ENCODE measurements at places on chromosomes 7 and 10.

DNA sequence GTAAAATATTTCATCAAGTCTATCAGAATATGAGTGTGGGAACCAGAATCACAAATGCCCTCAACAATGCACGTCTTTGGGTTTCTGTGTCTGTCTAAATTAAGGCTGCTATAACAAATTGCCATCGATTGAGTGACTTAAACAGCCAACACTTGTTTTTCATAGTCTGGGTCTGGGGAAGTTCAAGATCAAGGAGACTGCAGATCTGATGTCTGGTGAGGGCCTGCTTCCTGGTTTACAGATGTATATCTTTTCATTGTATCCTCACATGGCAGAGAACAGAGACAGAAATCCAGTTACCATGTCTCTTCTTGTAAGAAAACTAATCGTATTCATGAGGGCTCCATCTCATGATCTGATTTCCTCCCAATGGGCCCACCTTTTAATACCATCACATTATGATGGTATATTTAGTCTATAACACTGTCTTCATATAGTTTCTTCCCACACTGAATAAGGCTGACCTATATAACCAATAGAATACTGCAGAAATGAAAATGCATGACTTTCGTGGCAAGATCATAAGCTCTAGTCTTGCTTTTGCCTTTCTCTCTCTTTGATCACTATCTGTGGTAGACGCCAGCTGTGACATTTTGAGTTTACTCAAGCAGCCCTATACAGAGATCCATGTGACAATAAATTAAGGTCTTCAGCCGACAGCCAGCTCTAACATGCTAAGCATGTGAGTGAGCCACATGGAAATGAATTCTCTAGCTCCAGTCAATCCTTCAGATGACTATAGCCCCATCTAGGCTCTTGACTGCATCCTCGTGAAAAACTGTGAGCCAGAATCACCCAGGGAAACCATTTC lies 51.9 kb downstream of the THSD7A start:
- DNase-seq: no peak

DNA sequence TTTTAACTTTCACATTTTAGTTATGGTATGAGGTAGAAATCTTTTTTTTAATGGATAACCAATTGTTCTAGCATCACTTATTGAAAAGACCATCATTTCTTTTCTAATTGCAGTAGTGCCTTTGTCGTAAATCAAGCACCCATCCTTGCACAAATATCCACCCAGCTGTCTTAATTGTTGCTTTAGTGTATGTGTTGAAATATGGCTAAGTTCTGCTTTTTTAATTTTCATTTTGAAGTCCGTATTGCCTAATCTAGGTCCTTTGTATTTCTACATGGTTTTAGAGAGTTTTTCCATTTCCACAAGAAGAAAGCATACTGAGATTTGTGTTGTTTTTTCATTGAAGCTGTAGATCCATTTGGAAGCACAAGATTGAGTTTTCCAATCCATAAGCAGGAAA lies 259.6 kb upstream of the SEMA3E start:
- DNase-seq: no peak

DNA sequence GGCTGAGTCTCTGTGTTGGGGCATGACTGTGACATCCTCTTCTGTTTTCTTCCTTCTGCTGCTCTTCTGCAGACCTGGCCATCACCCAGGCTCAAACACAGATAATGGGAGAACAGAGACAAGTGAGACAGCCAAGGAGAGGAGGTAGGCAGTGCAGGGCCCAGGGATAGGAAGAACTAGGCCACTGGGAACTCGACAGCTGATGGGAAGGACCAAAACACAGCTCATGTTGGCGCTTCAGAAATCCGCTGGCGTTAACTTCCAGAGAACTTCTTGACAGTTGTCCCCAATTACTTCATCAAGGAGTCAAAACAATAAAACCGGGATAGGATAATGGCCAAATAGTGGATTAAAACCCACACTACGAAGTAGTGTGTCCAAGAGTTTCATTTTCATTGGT lies 97.0 kb upstream of the PALS2 start:
- DNase-seq: no peak

GRCh38 chr10:47412869-47413268 lies 28.8 kb upstream of the ZNF488 start:
- no peak for DNase-seq

DNA sequence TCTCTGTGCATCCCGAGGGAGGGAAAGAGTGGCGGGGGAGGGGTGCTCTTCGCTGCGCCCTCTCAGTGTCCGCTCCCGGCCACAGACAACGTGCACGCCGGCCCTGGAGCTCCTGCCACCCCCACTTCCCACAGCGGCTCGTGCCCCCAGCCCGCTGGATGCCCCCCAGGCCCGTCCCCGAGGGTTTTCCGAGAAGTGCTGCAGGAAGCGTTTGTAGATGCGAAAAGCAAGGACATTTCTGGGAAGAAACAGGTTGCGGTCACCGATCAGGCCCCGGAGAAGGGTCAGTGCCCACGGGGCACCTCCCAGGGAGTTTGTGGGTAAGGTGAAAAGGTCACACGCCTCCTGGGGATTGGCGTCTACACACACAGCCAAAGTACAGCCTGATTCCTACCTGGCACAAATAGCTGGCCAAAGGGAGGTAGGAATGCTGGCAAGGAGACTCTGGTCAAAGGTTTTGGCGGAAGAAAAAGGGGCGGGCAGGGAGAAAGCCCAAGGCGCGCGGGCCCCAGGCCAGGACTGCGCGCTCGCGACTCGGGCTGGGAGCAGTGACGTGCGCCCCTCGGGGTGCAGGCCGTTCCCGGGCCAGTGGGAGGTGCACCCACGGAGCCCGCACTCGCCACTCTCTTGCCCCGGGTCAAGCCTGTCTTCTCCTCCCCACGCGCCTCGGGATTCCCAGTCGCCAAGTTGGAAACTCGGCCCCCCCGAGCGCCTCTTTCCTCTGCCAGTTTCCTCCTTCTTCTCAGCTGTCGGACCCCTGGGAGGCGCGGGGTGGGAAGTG lies 1.5 kb upstream of the NRP1 start:
- DNase-seq: no peak

DNA sequence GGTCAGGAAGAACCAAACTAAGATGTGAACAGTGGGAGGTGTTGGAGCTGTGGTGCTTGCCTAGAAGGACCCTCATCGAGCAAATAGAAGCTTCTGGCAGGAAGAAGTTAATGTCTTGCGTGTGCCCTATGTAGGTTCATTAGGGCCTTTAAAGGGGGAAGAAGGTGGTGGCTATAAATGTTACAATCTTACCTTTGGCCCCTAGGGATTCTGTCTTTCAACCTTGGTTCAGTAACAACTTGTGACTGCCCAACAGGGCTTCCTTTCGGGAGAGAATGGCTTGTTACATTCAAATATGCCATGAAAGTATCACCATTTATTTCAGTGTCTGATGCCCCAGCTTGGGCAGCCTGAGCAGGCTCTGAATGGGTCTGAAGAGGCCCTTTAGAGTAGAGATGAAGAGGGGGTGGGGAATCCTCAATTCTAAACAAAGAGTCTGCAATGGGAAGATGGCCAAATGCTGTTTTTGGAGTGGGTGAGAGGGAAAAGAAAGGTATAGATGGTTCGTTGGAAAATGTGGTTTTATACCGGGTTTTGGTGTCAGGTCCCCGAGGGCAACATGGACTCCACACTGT lies 108.0 kb downstream of the TCF7L2 start:
- DNase-seq: no peak

DNA sequence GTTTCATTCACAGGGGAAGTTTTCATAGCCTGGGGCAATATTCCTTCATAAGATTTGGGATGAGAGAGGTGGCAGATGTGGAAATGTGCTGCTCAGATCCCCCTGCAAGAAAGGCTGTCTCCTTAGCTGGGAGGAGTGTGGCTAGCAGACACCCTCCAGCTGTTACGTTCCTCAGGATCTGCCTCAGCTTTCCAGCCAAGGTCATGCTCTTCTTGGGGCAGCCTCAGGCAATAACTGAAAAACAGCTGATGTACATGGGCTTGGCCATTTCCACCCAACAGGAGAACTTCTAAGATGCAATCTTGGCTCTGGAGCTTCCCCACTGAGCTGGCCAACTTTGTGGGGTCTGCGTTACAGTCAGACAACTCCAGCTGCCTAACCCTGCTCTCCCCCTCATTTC lies 51.3 kb upstream of the SEPTIN7 start:
- no peak for DNase-seq

DNA sequence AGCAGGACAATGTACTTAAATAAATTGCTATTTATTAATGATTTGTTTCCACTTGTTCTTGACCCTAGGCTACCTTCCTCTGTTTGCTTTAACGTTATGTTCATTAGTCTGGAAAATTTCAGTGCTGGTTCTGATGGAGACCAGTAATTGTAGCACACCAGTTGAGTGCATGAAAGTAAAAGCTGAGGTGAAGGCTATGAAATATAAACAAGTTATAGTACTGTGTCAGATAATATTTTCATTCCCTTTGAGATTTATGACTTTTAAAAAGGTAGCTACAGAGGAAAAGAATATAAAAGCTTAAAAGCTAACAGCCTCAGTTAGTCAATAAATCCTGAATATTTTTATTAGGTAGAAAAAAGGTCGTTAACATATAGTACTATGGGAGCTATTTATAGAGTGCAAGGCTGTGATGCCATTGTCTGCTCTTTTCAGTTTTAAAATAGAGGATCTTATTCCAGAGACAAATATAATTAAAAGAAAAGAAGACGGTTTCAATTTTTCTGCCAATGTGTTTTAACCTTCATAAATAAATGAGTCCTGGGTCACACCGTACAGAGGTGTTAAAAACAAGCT lies 351.8 kb upstream of the ETV1 start:
- no peak for DNase-seq

DNA sequence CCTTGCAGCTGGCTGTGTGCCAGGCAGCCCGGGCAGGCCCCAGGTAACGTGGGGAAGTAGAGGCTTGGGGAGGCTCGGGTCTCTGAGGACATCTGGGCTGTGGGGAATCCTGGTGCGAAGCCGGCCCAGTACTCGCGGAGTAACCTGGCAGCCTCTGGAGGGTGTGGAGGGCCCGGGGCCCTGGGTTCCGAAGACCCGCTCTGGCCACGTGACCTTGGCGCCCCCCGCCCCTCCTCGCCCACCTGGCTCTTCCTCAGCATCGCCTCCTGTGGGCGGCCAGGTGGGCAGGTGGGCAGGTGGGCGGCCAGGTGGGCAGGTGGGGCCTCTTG lies 143.1 kb downstream of the WDR37 start:
- DNase-seq: no peak

- DNase-seq: no peak
Measured at GRCh38 chr7:31500656-31501055, 13.2 kb upstream of the ITPRID1 start.

DNA sequence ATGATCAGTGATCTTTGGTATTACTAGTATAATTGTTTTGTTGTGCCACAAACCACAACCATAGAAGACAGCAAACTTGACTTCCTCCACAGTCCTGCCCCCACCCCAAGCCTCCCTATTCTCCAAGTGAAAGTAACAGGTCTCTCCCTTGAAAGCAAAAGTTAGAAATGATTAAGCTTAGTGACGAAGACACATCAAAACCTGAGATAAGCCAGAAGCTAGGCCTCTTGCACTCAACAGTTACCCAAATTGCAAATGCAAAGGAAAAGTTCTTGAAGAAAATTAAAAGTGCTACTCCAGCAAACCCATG lies 7.5 kb downstream of the SAR1A start:
- peak; percentile 74 for DNase-seq

GRCh38 chr7:110835218-110835617 lies 255.7 kb upstream of the LRRN3 start:
- DNase-seq: peak; percentile 5

DNA sequence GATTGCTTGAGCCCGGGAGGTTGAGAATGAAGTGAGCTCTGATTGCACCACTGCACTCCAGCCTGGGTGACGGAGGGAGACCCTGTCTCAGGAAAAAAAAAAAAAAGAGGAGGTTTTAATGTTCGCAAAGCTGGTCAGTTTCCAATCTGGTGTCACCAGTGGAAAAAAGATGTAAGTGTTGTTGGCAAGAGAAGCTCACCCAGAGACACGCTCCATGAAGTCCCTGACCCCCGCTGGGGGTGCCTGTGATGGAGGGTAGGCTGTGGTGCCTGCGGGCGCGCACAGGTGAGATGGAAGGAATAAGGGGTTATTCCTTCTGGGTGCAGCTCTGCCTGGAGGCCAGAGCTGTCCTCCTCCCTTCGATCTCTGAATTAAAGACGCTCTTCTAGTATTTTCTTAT lies 122.7 kb downstream of the CUX1 start:
- no peak for DNase-seq

DNA sequence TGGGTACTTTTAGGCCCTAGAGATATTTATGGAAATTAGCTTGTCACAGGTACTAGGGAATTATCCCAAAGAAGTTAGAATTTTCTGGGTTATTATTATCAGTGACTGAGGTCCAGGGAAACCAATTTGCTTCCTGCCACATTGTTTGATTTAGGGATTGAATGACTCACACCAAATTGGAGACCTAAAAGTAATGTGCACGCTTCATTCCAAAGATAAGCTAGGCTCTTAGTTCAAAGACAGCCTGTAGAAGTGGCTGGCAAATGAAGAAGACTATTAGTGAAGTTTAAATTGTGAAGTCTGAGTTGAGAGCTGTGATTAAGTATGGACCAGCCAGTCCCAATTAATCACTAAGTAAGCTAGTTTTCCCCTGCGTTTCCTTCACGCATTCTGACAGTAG lies 188.1 kb upstream of the MYO3A start:
- DNase-seq: no peak

DNA sequence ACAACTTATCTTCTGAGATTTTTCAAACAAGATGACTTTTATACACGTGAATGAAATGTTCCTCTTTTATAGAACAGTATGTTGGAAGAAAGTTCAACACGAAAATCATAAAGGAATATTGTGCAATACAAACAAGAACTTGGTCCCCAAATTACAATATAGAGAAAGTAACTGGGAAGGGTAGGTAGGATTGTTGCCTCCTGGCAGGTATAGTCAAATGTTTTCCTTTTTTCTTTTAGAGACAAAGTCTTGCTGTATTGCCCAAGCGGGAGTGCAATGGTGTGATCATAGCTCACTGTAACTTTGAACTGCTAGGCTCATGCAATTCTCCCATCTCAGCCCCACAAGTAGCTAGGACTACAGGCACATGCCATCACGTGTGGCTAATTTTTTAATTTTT lies 582.6 kb downstream of the PARD3 start:
- no peak for DNase-seq

GRCh38 chr10:76329891-76330575 lies 898.6 kb downstream of the LRMDA start:
- no peak for DNase-seq

GRCh38 chr10:83272666-83273434 lies 866.5 kb upstream of the GHITM start:
- no peak for DNase-seq

GRCh38 chr7:2953099-2953498 lies 90.6 kb downstream of the CARD11 start:
- no peak for DNase-seq

GRCh38 chr10:99685597-99685967 lies 26.3 kb downstream of the ENTPD7 start:
- DNase-seq: peak; percentile 7

GRCh38 chr10:113041841-113042750 lies 92.0 kb downstream of the TCF7L2 start:
- DNase-seq: no peak

DNA sequence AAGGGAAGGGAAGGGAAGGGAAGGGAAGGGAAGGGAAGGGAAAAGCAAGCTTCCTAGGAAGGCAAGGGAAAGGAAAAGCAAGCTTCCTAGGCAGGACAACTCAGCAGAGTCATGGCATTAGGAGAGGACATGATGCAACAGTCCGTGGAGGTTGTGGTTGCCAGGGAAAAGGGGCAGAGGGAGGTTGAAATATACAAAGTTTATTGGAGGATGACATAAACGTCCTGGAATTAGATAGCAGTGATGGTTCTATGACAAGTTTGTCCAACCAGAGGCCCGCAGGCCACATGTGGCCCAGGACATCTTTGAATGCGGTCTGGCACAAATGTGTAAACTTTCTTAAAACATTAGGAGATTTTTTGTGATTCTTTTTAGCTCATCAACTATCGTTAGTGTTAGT lies 59.8 kb upstream of the OPN4 start:
- no peak for DNase-seq

- no peak for DNase-seq
Measured at GRCh38 chr7:50477640-50478039, 27.5 kb upstream of the FIGNL1 start.
